NCI-H510A treated with DMSO at 0.1 percent for 48 hours (cell line): ENCODE measurements at places on chromosomes 5 and 9.

DNA sequence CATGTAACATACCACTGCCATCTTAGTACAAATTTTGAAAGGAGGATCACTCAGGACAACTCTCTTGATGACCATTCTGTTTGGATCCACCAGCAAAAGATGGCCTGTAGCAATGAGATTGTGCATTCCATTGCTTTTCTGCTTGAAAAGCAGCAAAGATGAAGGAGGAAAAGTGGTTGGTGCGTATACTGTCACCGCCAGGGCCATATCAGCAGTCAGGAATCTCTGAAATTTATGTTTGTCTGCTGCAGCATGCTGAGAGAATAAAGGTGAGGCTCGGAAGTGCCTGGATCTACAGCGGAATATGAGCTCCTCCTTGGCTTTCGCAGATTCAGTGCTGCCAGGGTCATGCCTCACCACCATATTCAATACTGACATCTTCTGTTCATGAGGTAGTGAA, 144.4 kb downstream of the GPBP1 start:
- no peak for DNase-seq

GRCh38 chr5:178182158-178182876, 4.9 kb downstream of the GMCL2 start:
- no peak for DNase-seq

- no peak for DNase-seq
Measured at GRCh38 chr5:147317978-147318684, 83.3 kb downstream of the STK32A start.

- DNase-seq = no peak
Measured at GRCh38 chr9:24007185-24007584, 181.1 kb upstream of the ELAVL2 start.

GRCh38 chr9:99057665-99058625, 47.0 kb upstream of the TGFBR1 start:
- DNase-seq = no peak

DNA sequence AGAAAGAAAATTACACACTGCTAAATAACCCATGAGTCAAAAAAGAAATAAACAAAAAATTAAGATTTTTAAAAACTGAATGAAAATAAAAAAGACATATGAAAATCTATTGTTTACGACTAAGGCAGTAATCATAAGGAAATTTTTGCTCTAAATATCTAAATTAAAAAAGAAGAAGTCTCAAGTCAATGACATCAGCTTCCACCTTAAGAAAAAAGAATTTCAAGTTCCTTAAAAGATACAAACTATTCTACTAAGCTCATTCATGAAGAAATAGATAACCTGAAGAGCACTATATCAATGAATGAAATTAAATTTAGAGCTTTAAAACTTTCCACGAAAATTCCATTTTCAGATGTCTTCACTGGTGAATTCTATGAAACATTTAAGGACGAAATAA, 15.7 kb upstream of the STARD4 start:
- no peak for DNase-seq

DNA sequence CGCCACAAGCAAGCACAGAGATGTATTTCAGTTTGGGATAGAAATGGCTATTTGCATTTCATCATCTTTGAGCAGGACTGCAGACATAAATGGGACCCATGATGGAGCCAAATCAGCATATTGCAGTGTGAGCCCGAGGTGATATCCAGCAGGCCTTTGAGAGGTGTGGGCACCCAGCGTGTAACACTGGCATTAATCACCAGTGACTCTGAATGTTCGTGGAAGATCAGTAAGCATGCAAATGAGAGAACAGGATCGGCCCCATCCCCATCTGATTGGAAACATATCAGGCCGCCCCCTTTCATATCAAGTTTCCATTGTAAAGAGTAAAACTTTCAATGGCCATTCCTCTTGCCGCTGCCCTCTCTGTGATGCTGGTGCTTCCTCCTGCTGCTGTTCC, 84.0 kb downstream of the GTF3C4 start:
- DNase-seq = no peak

- DNase-seq = no peak
Measured at GRCh38 chr9:123757960-123758359, 172.0 kb downstream of the DENND1A start.

DNA sequence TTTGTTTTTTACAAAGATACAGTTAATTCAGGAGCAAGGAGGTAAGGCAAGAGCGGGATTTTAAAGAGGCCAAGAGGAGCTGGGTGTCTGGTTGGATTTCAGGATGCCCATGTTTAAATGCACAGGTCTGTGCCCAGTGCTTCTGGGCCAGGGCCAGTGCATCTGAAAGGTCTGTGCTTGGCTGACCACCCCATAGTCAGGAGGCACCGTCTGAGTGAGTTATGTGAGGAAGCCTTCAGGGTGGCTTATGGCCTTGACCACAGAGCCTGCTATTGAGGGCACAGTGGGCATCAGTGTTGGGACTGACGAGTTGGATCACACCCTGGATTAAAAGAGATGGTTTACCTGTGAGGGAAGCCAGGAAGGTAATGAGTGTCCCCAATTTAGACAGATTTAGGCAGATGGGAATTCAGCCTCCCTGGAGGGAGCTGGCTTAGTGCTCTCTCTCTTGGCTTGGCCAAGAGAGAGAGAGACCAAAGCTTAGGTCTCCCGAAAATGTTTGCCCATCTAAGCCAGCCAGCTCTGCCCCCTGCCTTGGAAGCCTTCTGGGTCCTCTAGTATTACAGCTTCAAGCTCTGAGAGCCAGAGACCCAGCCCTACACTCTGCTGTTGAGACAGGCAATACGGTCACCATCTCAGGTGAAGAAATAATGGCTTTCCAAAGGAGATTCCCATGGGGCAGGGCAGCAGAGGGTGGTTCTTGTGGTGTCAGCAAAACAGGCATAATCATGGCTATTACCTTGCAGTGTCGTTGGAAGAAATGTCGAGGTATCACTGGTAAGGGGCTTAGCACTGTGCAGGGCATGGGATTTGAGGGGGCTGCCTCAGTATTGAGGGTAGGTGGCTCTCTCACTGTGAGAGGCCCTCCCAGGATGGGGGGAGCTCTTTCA, 68.6 kb downstream of the RGS3 start:
- no peak for DNase-seq

GRCh38 chr9:80028501-80028900, 456.7 kb downstream of the TLE4 start:
- no peak for DNase-seq

DNA sequence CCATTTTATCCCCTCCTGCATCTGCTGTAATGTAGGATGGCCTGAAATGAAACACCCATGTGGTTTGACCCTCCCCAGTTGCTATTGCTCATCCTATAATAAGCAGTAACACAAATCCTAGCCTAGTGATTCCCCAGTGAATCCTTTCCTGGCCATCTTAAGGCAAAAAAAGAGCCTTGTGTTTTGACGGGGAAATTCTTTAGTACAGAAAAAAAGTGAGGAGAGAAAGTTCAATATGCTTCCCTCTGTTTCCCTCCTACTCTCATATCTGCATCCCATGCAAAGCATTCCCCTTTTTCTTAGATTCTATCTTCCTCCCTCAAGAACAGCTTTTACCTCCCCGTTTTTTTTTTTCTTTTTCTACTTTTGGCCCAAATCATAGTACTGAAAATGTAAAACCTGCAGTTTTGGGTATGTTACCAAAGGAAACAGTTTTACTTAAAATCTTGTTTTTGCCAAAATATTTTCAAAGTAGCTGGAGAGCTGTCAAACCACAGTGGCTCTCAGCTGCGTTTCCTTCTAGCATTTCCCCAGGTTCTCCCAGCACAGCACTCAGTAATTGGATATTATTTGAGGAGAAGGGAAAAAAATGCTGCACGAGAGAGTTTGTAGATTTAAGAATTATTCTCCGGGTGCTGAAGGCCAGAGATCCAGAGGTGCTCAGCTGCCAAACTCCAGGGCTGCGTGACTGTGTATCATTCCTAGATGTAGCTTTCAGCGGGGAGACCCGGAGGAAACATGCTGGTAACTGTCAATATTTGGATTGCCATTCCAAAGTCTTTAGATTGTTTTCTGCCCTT, 321.4 kb downstream of the NPR3 start:
- no peak for DNase-seq

- DNase-seq = no peak
Measured at GRCh38 chr9:112041536-112042243, 133.4 kb downstream of the SUSD1 start.

GRCh38 chr5:122499585-122499984, 187.5 kb downstream of the SNCAIP start:
- no peak for DNase-seq

DNA sequence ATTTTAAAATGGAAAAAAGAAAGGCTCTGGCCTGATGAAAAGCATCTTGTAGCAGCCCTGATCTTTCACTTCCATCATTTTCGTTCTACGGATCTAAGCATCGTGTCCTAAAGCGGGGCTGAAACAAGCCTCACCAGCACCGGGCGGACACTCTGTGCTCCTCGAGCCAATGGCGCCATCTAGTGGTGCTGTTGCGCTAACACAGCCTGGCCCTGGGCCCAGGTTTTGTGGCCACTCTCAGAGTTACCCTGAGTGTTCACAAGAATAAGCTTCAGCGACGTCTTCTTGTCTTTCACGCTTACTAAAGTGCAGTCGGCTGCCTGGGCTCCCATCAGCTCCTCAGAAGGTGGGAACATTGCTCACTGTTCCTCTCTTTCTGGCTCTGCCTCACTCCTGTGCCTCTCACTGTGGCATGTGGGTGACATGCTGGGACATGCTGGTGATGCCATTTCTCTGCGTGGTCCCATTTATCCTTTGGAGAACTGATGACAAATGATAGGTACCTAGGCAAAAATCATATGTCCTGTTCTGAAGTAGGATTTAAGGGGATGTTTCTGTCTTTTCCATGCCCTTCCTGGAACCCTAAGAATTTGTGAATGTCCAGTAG, 32.7 kb downstream of the DMRT3 start:
- peak; percentile 41 for DNase-seq
